ENCODE measurements at places on chromosomes 11 and 22.
A peak's percentile ranks its signal among the peaks of the same experiment; 100 is the strongest.

DNA sequence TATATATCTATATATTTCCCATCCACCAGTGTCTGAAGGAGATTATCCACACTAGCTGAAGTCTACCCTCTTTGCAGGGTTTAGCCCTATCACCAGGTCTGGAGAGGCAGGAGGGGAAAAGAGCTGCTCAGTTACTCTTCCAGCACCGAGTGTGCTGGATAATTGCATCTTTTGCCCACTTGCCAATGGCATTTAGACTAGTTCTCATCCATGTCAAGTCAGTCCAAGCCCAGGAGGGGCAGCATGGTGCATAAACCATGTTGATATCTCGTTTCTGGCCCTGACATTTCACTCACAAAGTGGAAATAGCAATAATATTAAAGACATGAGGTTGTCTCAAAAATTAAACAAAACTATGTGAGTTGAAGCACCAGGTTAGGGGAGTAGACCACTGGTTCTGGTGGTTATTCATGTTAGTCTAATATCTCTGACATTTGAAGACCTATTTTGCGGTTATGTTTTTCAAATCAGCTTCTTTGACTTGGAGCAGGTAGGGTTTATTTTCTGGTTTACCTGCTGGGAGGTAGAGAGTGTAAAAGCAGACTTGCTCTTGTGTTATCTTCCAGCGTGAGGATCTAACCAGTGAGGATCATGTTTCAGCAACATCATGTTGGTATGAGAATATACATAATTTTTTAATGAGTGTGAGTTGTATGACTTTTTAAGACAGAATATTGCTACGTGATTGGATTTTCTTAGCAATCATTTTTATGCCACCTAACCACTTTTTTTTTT lies 273.2 kb upstream of the KIRREL3 start:
- no peak for DNase-seq

DNA sequence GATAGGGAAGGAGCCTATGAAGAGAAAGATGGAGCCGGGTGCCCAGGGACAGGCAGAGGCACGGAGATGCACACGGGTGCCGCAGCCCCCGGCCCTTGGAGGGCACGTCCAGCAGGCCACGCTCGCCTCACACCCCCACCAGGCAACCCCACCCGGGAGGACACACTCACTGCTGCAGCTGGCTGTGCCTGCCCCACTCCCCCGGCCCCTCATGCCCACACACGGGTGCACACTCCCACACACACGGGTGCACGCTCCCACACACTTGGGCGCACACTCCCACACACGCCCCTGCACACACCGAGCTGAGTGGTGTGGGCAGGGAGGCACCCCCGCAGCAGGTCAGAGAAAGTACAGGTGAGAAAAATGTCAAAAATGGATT lies 1.1 kb downstream of the MOB2 start:
- no peak for DNase-seq

DNA sequence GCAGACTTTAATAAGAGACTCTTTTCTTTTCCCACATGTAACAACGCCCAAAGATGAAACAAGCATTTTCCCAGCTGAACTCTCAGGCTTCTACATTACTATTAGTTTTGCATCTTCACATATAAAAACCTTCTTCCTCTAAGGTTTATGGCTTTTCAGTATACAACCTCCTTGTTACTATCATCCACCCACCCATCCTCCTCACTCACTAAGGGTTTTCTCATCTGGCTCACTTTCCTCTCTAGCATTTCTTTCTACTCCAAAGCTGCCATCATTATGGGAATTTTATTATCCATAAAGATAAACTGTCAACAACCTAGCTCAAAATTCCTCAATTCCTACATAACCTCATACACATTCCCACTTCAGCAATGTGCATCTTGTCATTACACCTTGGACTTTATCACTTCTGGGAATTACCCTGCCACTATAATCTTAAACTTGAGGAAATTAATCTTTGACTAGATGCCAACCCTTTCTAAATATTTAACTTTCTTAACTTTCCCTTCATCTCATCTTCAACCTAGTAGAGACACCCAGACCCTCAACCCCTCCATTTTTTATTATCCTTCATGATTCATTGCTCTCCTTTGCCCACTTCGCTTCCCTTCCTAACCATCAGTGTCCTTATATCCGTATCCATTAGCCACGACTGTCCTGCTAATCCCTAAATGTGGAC lies 30.9 kb downstream of the MTMR2 start:
- DNase-seq: no peak

DNA sequence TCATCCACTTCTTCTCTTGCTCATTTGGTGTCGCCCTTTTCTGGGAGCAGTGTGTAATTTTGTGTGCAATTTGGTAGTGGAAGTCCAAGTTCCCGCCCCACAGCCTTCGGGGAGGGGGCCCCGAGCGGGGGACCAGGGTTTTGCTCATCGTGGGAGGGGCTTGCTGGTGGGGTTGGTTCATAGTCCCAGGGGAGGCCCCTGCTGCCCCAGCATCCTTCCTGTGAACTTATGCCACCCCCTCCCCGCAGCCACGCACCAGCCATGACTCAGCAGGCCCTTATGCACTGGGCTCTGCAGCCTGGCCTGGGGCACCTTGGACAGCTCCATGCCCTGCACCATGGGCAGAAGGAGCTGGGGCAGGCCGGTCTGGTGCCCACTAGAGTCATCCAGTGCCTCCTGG lies 1183.6 kb downstream of the BRD1 start:
- no peak for DNase-seq

DNA sequence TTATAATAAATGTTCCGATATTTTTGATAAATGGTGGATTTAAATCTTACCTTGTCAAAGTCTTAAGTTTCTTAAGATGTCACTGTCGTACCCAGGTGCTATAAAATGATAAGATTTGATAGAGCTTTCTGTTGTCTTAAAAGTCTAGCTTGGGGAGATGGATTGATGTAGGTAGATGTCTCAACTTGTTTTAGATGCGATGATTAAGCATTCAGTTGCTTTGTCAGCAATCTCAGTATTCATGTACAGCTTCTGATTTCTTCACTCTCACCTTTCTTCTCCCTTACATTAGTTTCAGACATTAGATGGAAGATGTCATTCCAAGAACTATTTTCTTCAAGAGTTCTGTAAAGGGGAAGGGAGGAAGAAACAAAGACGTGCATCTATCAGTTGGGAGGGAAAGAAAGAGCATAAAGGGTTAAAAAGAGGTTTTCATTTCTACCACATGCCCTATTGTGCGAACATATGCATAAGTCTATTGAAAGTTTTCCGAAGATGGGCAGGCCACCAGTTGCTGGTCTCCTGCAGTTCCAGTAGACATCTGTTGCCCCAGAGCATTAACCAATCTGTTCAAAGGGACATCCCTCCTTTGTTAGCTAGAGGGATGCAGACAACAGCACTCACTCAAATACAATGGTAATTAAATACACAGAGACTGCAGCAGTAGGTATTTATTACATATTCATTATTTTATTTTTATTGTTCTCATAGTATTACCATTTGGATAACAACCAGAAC lies 38.4 kb downstream of the ZC3H12C start:
- DNase-seq: peak; percentile 39

GRCh38 chr11:113119074-113119473 lies 157.9 kb downstream of the NCAM1 start:
- no peak for DNase-seq

DNA sequence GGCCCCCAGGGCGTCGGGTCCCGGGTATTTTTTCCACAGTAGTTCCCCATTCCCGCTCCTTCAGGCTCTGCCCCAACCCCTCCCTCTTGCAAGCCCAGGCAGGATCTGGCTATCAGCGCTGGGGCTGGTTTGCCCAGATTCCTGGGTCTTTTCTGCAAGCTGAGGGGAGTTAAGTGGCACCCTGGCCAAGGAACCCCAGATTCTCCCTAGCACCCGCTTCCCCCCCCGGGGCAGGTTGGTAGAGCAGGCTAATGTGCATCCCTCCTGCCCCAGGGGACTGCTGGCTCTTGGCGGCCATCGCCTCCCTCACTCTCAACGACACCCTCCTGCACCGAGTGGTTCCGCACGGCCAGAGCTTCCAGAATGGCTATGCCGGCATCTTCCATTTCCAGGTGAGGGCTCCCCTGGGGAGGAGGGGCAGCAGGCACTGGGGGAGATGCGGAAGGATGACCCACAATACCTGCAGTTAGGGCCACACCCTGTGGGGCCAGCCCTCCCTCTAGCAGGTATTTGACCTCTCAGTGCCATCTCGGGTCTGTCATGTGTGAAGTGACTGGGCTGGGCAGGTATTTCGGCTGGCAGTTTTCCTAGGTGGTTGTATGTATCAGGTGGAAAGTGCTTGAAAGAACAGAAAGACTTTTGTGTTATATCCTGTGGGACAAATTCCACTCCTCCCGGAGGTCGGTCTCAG lies 1.6 kb downstream of the CAPN1 start:
- no peak for DNase-seq

DNA sequence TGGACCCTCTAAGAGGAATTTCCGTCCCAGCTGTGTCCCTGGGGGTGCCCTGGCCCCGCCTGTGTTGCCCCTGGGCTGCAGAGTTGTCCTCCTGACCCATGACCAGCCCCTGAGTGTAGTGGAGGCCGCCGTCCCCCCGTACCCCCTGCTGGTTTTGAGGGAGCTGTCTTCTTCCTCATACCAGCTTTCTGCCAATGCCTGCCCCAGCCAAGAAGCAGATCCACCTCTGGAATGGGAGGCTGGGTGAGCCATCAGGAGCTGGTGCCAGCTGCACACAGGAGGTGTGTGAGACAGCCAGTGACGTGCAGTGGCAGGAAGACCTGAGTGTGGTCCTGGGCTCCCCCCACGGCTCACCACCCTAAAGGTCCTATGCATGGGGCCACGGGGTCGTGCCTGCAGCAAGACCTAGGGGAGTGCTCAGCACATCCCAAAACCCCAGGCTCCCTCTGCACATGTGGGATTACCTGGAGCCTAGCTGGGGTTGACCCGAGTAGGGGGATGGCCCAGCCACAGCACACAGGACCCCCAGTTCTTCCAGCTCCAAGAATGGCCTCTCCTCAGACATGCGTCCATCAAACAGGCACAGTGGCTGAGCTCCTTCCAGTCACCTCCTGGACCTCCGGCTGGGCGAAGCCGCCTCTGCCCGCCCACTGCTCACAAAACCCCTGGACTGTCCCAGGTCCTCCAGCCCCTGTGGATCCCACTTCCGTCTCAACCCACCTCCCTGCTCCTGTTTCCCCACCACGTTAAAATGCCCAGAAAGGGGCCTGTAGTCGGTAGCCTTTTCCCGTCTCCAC lies 647.6 kb downstream of the BRD1 start:
- DNase-seq: no peak

- DNase-seq: no peak
These were observed 854.5 kb downstream of the BRD1 start for GRCh38 chr22:48972979-48973693.

DNA sequence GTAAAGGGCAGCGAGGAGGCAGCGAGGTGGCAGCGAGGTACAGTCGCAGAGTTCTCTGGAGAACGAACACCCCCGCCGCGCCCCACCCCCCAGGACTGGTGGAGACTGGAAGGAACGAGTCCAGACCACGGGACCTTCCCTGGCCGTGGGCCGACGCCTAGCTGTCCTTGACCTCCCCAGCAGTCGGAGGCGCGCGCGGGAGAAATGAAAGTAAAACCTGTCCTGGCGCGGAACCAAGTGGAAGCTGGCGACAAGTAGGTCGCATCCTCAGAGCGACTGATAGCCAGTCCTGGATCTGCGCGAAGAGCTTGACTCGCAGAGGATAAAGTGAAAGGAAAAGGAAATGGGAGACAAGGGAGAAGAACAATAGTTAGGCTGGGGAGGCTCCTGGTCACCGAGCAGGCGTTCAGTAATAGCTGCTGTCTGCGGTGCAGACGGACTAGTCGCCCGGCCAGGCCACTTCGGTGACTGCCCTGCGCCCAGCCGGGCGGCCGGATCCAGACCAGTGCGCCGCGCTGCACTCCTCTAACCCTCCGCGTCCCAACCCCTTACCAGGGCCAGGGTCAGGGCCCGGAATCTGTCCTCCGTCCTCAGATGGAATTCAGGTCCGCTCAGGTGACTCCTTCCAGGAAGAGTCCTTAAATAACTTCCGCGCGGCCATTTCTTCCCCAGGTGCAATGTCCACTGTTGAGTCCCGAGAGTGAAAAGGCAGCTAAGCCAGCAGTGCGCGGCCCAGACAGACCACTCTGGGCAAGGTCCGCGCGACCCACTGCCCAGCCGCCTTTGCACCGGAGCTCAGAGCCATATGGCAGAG lies 1.9 kb upstream of the ADM start:
- DNase-seq: peak; percentile 57

GRCh38 chr22:38631724-38632123 lies 24.5 kb downstream of the FAM227A start:
- DNase-seq: no peak

DNA sequence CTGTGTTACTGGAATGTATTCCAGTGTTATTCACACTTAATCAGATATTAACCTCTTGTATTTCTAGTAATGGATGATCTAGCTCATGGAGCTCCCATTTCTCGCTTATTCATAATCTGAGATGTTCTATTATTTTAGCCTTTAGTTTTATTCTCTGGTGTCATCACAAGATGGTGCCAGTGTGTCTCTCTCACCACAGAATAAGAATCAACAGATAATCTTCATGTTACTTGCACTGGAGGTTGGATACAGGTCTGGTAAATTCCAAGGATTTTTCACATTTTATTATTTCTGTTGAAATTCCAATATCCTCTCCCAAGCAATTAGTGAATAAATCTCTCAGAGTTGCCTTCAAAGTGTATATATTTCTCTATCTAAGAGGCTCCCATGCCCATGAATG lies 74.6 kb downstream of the CASP12 start:
- no peak for DNase-seq

- no peak for DNase-seq
These were observed 4.4 kb downstream of the ASCL2 start for GRCh38 chr11:2265854-2266585.

DNA sequence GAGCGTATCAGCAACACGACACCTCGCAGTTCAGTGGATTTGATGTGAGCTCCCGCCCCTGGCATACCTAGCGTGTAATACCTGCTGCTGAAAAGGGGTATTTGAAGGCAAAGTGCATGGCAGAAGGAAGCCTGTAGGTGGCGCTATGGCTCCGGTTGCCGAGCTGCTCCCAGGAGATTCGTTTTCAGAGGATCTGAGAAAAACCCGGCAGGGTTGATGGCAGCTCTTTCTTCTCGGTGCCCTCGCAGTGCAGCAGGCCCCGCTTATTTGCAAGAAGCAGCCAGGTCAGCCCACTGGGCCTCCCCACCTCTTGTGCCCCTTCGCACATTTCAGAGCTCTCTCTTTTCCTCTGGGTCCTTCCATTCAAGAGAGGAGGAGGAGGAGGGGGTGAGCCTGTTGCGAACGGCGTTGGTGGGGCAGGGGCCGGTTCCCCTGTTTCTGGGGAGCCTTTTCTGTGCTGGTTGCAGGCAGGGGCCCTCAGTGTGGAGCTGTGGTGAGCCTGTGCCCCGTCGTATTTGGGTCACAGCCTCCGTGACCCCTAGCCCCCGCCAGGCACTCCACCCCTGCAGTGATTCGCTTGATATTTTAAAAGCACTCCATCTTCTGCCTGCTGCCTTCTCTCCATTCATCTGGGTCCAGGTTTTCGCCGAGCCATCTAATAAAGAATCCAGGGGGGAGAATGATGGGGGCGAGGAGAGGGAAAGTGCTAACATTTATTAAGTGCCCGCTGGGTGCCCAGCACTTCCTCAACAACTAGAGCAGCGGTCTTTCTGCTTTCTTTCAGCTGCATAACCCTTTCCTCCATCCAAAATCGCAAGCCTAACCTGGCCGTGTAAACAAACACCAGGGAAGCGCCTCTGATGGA lies 85.3 kb upstream of the SYT13 start:
- DNase-seq: peak; percentile 87

- DNase-seq: no peak
These were observed 55.7 kb downstream of the RAB38 start for GRCh38 chr11:88119561-88119960.

GRCh38 chr11:79201677-79202347 lies 239.0 kb downstream of the TENM4 start:
- no peak for DNase-seq

- DNase-seq: peak; percentile 35
These were observed 2.7 kb downstream of the B4GALNT4 start for GRCh38 chr11:371716-372590.

- no peak for DNase-seq
These were observed 14.4 kb downstream of the TUB start for GRCh38 chr11:8095371-8095770.

Measured in glutamatergic neuron (in vitro differentiated cells).